Spinal cord (tissue), 10 donors: ENCODE measurements at places on chromosomes 16 and 17.

DNA sequence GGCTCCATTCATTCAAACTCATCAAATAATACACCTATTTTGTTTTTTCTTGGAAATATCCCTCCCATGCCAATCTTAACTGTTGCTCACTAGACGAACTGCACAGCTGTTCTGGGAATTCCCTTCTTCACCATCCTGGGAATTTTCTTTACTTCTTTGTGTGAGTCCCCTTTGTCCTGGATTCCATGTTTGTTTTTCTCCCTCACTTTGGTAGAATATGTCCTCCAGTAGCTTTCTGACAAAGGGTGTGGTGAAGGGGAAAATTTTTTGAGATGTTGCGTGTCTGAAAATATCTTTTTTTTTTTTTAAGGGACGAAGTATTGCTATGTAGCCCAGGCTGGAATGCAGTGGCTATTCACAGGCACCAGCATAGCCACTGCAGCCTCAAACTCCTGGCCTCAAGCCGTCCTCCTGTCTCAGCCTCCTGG is 17.2 kb upstream of the UTP6 start:
- H3K27ac ChIP-seq, result no peak overlapping the region
- no peak overlapping the region for H3K4me3 ChIP-seq
- DNase-seq, result no peak

DNA sequence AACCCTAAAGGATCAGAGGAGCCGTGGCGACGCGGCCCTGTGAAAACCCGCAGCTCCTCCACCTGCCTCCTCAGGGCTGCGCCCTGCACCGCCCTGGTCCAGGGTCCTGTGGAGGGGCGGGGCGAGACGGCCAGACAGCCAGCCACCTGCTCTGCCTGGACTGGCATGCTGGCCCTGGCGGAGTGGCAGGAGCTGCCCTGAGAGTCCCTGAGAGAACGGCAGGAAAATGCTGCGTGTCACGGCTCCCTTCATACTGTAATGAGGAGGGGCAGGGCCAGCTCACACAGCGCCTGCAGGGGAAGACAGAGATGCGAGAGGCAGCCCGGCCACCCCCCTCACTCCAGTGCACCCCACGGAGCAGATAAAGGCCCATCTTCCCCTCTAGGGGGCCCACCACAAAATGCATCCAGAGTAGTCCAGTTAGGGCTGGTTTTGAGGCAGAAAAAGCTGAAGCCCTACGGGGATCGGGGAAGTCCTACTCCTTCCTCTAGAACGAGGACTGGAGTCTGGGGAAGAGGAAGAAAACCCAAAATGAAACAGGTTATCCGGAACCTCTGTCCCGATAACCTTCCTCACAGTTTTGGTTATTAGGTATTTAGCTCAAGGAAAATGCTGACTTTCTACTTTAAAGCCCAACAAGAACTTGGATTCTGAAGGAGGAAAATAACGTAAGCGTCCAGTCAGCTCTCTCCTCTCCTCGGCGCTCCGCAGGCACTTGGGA is 97.6 kb upstream of the DNAH17 start:
- no peak overlapping the region for H3K27ac ChIP-seq
- no peak for DNase-seq
- no peak overlapping the region for H3K4me3 ChIP-seq
- H3K36me3 ChIP-seq, result peaks cover 78% of the 10 kb centered on the region

DNA sequence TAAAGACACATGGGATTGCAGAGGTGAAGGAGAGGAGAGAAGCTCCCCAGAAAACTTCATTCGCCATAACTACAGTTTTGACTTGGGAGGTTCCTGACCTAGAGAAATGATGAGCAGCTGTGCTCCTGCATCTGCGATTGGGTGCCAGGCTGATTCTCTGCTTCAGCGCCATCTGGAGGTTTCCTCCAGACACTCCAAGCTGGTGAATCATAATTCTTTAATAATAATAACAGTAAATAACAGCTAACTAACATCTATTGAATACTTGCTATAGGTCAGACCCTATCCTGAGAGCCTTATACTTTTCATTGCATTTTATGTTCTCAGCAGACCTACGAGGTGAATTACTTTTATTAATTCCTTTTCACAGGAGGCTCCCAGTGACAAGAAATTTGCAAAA is 575.8 kb downstream of the TOX3 start:
- H3K27me3 ChIP-seq, result no peaks in the 10 kb centered on the region
- H3K27ac ChIP-seq, result no peak overlapping the region
- no peak for DNase-seq

DNA sequence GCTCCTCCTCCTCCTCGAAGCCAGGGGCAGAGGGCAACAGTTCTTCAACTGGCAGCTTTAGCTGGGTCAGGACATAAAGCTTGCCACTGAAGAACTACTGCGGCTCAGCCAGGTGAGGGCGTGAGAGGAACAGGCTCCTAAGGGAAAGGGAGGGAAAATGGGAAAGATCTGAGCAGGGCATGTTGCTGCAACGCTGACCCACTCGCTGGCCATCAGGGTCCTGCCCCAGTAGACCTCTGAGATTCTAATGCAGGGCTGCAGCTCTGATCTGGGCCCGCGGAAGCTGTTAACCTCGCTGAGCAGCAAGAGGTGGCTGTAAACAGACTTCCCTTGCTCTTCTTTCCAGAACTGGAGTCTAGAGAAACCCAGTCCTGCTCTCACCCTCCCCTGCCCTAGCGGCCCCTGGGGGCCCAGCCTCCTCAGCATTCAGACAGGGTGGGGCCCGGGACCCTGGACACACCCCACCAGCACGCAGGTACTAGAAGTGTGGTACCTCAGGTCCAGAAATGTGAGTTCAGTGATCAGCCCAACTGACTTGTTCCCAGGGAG is 3.8 kb upstream of the TLCD2 start:
- peak overlapping the region; percentile 84 for H3K27ac ChIP-seq
- peaks cover 22% of the 10 kb centered on the region for H3K36me3 ChIP-seq
- peaks cover 57% of the 10 kb centered on the region for H3K4me1 ChIP-seq
- peak overlapping the region; percentile 80 for H3K4me3 ChIP-seq

GRCh38 chr16:79386299-79386698 is 214.2 kb downstream of the MAF start:
- no peaks in the 10 kb centered on the region for H3K4me1 ChIP-seq
- no peaks in the 10 kb centered on the region for H3K27me3 ChIP-seq
- no peak overlapping the region for H3K4me3 ChIP-seq
